ENCODE measurements at places on chromosomes 2 and 18.

- no peak for DNase-seq
Observed at GRCh38 chr18:27983780-27984179, 193.2 kb downstream of the CDH2 start.

DNA sequence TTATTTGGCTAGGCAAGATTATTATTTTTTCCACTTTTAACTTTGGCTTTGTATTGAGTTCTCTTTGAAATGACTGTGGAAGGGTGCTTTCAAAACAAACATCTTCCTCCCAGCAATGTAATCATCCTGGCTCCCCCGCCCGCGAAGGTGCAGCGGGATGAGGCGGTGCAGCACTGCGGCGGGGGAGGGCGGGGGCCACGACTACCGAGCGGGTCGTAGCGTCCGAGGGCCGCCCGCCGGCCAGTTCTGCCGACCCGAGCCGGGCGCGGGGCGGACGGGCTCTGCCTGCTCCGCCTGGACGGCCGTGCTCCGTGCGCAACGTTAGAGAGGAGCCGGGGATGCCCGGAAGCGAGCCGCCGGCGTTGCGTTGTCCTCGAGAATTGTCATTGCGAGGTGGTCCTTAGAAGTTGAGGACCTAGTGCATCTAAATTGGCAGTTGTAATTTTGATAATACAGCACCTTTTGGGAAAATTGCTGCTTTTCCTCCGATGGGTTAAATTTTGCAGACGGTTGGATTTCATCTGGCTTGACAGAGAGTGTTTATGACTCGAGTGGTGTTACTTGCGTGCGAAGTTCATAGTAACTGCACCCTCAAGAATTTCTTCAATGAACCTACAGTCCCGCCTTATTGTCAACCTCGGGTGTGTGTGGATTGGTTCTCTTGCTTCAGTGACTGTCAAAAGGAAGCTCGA lies 1.1 kb downstream of the EPC2 start:
- DNase-seq, result peak; percentile 26

GRCh38 chr2:84865181-84865783 lies 15.6 kb downstream of the TRABD2A start:
- DNase-seq, result no peak

DNA sequence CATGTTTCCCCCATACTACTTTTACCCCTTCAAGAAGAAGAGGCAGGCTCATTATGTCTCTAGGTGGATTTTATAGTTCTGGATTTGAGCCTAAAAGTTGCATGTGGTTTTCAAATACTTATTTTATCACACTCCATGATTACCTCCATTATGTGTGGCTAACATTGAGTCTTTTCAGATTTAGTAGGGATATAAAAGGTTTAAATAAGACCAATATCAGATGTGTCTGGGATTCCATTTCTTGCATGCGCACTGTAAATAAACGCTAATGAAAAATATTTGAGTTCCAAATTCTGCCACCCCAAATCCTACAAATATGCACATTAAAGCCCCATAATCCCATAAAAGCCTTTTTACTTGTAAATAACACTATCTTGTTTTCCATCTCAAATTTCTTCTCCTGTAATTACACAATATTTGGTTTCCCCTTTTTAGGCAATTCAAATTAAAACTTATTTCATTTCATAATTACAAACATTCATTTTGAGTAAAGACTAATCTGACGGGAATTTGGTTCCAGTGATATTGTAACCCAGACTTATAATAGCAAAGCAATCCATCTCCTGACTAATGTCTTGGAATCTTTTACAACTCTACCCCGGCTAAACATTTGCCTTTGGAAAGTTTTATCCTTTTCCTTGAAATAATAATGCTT lies 600.0 kb downstream of the SLC4A3 start:
- no peak for DNase-seq

DNA sequence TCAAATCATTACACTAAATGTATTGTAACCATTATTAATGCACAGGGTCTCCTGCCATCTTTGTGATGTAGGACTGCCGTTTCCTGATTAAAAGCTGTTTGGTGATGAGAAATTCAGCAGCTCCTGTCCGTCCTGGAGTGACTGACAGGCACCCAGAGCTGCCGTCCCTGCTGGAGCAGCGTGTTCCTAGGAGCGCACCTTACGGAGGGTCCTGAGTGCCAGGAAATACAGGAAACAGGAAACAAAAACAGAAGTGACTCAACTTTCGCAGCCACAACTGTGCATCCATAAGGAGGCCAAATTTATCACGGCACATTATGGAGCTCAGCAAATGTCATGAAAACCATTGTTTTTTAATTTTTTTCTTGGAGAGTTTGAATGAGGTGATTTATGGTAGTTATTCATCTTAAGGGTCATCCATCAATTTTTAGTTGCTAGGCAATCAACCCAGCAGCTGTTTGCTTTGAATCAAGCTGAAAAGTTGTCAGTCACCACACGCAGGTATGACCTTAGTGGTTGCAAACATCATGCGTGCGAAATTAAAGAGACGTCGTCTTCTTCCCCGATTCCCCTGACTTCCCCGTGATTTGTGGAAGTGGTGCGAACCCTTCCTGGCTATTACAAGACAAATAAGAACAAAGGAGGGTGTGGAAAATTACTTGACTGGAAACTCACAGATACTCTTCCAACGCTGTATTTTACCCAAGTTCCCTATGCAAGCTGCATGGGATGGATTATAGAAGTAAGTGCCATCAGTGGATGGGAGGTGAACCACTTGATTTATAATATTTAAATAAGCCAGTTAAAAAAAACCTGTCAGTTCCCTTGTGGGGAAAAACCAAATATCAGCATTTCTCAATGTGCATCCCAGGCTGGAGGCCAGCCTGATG lies 19.8 kb downstream of the TSHZ1 start:
- no peak for DNase-seq

- no peak for DNase-seq
Observed at GRCh38 chr2:29164091-29164846, 49.1 kb downstream of the CLIP4 start.

- no peak for DNase-seq
Observed at GRCh38 chr2:240589850-240590525, 3.5 kb downstream of the CAPN10 start.

- DNase-seq, result no peak
Observed at GRCh38 chr2:152492911-152493310, 157.9 kb downstream of the FMNL2 start.

GRCh38 chr2:131425231-131425941 lies 50.5 kb upstream of the TUBA3D start:
- DNase-seq, result no peak

DNA sequence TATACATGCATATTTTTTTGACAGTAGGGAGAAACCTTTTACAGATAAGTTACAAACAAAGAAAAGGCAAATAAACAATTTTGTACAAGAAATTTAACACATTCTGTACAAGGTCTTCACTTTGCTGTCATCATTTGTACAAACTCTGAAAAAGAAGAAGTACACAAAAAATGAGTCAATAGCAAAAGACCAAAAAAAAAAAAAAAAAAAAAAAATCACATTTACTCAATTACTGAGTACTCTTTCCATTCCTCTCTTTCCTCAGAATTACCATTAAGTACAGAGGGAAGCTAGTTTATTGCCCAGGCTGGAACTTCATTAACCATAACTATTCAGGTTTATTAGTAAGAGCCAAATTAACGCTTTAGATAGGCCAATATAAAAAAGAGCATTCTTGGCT lies 5.6 kb upstream of the STPG4 start:
- DNase-seq, result no peak

DNA sequence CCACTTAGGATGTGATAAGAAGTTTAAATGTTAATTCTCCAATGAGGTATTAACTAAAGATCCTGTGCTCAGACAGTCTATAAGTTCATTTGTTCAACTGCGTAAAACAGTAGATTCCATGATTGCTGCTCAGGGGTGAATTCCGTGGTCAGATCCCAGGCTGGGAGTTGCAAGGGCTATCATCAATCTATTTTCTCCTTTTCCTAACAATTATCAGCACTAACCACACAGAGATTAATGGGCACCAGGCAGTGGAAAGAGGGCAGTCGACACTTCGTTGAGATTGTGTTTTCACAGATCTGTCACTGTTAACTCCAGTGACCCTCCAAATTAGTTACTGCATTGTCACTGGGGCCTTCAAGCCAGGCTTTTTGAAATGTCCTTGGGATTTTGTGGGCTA lies 154.1 kb upstream of the SPRED2 start:
- no peak for DNase-seq

DNA sequence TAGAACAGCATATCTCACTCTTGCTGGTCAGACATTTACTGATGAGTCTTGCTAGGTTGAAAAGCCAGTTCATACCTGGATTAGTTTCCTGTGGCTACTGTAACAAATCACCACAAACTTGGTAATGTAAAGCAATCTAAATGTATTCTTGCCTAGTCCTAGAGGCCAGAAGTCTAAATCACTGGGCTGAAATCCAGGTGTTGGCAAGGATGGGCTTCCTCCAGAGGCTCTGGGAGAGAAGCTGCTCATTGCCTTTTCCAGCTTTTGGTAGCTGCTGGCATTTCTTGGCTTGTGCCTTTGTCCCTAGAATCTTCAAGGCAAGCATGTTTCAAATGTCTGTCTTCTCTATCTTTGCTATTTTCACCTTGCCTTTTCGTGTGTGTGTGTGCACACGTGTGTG lies 62.3 kb upstream of the MAP4K3 start:
- no peak for DNase-seq

GRCh38 chr18:7576685-7577084 lies 9.6 kb downstream of the PTPRM start:
- no peak for DNase-seq

DNA sequence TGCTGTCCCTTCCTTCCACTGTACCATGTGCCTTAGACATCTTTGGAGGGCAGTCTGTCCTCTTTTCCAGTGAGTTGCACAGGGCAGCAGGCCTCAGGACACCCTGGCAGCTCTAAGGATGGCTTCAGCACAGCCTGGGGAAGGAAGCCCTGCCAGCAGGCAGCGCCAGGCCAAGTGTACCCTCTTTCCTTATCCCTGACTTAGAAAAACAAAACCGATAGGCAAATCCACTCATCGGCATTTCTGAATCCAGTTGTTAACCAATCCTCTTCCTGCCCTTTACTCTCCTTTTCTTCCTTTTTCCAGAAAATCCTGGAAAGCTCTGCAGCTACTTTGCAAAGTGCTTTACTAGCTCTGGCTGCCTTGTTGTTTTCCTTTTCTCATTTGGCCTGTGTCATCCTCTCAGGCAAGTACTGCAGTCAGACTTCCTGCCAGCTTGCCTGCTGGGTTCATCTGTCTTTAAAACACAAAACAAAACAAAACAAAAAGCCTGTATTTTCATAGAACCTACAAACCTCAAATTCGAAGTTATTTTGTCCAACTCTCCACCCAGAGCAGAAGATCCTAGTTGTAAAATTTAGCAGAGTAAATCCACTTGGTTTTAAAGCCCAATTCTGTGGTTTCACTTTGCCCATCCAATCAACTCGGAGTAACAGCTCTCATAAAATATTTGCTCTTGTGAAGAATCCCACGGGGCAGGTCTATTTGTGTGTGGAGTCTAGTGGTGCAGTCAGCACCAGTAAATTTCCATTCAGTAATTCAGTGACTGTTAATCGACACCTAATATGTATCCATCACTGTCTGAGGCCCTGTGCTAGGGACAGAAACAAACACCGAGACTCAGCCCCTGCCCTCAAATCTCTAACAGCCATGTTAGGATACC lies 45.2 kb downstream of the PCBP1 start:
- DNase-seq, result no peak

DNA sequence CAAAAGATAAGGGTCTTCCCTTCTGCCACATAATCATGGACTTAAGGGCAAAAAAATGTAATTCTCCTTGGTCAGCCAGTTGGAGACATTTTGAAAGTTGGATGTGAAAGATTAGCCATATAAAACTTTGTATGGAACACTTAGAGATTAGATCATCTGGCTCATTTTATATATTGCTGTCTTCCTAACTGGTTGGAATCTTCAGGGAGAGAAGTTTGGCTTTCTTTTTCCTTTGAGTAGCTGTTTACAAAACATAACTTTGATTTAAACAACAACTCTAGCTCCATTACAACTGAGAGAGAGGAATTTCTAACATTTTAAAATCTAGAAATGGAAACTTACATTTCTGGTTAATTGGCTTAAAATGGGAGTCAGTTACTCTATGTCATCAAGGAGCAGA lies 132.7 kb downstream of the RDH14 start:
- no peak for DNase-seq

DNA sequence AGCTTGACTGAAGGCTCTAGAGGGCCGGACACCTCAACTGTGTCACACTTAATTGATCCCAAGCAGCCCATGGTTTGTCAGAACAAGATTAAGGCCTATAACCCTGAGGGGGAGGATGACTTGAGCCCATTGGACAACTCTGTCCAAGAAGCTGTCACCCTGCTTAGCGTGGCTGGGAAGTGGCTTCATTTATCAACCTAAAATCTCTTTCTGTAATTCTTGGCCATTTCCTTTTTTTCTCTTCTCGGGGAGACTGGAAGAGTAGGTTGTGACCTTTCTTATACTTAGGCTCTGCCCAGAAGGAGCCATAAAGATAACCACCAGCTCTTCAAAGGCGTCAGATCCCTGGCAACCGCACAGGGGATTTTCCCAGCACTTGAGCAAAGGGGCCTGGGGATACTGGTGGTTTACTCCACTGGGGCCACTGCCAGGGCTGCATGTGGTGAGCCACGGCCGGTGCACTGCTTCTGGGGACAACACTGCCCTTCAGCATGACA lies 265.5 kb downstream of the CYRIA start:
- no peak for DNase-seq

GRCh38 chr2:240135706-240136012 lies 446 bp downstream of the COPS9 start:
- DNase-seq, result no peak

GRCh38 chr2:182018218-182018617 lies 32.6 kb downstream of the PPP1R1C start:
- DNase-seq, result no peak

- DNase-seq, result no peak
Observed at GRCh38 chr2:65277791-65278483, 50.3 kb downstream of the ACTR2 start.

DNA sequence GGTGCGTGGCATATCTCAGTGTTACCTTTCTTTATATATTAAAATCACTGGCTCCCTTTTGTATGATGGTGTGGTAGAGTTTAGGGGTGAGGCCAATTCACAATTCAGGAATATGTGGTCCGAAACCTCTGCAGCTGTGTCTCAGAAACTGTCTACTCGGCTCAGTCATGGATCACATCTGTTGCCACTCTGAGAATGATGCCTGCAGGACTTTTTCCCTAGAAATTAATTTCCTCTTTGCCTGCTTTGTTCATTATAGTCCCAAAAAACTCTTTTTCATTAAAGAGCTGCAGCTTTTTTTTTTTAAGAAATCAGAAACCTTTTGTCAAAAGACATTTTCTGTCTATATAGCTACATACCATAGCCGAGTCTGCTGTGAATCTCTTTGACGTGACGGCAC lies 104.9 kb upstream of the NFATC1 start:
- DNase-seq, result no peak

GRCh38 chr2:17759805-17760204 lies 5.9 kb downstream of the GEN1 start:
- DNase-seq, result no peak

GRCh38 chr2:138105358-138105757 lies 141.1 kb downstream of the HNMT start:
- no peak for DNase-seq

Measured in stimulated activated CD8-positive, alpha-beta memory T cell treated with anti-CD3 and anti-CD28 coated beads, Interleukin-15, amount 100 ng/mL, for 48 hours (primary cell).